ENCODE measurements at places on chromosomes 3 and 15. TPM values are rescaled to one million over a fixed set of nuclear protein-coding genes. Genes with fewer than 3 reads are reported as not detected.

DNA sequence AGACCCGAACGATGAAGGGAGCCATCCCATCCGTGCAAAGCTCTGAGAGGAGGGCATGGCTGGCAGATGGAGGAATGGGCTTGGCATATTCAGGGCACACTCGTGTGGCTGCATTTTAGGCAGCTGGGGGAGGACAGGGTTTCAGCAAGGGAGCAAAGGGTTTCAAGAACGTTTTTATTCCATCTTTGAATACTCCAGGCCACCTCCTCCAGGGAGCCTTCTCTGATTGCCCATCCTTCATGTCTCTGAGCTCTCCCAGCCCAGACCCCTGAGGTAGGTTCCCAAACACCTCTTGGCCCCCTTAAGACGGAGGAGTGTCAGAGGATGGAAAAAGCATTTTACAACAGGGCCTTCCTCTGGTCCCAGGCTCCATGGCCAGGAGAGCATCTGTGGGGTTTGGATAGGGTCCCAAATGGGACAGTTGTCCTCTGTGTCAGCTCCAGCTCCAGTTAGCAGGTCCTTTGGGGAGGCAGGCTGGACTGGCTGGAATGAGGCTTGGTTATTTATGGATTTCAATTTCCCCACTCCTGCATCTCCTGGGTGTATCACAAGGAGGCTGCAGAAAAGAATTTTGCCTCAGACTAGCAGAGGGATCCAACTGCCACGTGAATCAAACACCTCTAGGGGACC lies 17.7 kb upstream of the SLC6A1 start:
- H3K27me3 ChIP-seq: peaks cover 3% of the 10 kb centered on the region
- H3K4me1 ChIP-seq: no peaks in the 10 kb centered on the region
- no peak for DNase-seq

PLA1A gene
- total RNA-seq: 2.0 TPM

DNA sequence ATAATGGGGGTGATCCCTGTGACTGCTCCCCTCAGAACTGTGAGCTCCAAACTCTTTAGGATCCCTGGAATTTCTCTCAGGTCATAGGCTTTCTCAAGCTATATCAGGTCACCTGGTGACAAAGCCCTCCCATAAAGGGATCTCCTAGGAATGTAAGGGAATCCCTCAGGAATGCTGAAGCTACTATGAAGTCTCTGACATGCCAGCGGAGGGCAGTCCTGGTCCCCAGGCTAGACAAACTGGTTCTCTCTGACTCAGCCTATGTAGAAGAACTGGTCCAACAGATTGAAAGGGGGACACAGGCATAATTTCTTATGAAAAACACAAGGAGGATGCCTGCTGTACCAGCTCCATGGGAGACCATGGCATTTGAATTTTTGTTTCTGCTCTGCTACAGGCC lies 6.7 kb downstream of the LPCAT4 start:
- no peaks in the 10 kb centered on the region for H3K36me3 ChIP-seq
- no peak for DNase-seq
- H3K27ac ChIP-seq: no peak overlapping the region
- no peaks in the 10 kb centered on the region for H3K27me3 ChIP-seq
- H3K4me3 ChIP-seq: no peak overlapping the region
- H3K4me1 ChIP-seq: no peaks in the 10 kb centered on the region

GRIP2 gene
- total RNA-seq: 0.22 TPM

GRCh38 chr3:46361408-46362283 lies 7.7 kb downstream of the CCR2 start:
- H3K36me3 ChIP-seq: no peaks in the 10 kb centered on the region
- peaks cover 7% of the 10 kb centered on the region for H3K4me1 ChIP-seq
- DNase-seq: no peak
- H3K4me3 ChIP-seq: no peak overlapping the region
- H3K27ac ChIP-seq: no peak overlapping the region
- no peaks in the 10 kb centered on the region for H3K27me3 ChIP-seq

- no peak overlapping the region for H3K4me3 ChIP-seq
- no peaks in the 10 kb centered on the region for H3K27me3 ChIP-seq
- H3K27ac ChIP-seq: peak overlapping the region; percentile 49
- no peaks in the 10 kb centered on the region for H3K36me3 ChIP-seq
- peaks cover 8% of the 10 kb centered on the region for H3K4me1 ChIP-seq
These were observed 3.3 kb upstream of the NR2F2 start for GRCh38 chr15:96327155-96327741.

CATSPER2 gene
- total RNA-seq: 6.8 TPM

DNA sequence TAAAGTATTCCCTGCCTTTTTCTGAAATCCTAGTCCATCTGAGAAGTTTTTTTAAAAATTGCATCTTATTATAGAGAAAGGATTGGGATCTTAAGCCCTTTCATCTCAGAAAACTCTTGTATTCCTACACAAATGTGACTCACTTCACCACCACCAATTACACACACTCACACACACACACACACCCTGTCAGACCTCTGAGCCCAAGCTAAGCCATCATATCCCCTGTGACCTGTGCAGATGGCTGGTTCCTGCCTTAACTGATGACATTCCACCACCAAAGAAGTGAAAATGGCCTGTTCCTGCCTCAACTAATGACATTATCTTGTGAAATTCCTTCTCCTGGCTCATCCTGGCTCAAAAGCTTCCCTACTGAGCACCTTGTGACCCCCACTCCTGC lies 1181.9 kb downstream of the ROBO2 start:
- H3K4me3 ChIP-seq: no peak overlapping the region
- no peak overlapping the region for H3K27ac ChIP-seq
- no peak for DNase-seq
- H3K4me1 ChIP-seq: no peaks in the 10 kb centered on the region

DNA sequence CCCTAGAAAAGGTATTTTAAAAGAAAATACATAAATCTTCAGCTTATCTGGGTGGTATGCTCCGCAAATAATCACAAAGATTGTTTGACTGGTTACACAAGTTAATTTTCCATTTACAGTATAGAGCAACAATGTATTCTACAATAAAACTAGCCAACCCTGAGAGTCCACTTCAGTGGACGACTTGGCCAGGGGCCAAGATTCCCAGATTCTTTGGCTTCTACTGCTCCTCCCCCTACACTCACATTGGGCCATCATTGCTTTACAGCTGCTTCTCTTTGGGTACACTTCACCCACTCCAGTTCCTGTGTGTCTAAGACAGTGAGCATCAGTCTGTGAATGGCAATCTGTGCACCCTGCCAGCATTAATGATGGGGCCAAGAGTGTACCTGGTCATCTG lies 17.2 kb upstream of the PRICKLE2 start:
- no peaks in the 10 kb centered on the region for H3K27me3 ChIP-seq
- H3K27ac ChIP-seq: no peak overlapping the region
- H3K4me3 ChIP-seq: no peak overlapping the region

DNA sequence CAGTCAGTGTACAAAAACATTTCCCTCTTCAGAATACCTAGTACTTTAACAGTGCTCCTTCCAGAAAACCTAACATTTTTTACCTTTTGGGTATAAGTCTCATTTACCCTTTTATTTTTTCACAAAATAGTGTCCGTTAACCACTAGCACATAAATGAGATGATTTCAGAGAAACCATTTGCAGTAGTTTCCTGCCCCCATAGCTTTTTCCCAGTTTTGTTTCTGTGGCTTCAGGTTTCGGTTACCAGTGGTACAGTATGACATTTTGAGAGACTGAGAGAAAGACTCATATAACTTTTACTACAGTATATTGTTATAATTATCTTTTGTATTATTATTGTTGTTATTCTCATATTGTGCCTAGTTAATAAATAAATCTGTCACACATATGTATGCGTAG lies 6.2 kb upstream of the RBMS3 start:
- H3K4me1 ChIP-seq: no peaks in the 10 kb centered on the region
- H3K27me3 ChIP-seq: no peaks in the 10 kb centered on the region
- no peak for DNase-seq

RBP2 gene
- not detected for total RNA-seq

DNA sequence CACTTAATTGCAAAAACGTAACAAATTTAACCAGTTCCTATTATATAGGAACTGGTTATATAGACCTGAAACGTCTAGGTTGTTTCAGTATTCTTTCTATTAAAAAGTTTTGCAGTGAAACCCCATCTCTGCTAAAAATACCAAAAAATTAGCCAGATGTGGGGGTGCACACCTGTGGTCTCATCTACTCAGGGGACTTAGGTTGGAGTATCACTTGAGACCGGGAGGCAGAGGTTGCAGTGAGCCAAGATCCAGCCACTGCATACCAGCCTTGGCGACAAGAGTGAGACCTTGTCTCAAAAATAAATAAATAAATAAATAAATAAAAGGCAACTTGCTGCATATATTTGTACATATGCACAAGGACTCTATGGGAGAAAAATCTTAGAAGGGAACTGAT lies 387.0 kb downstream of the TUSC7 start:
- H3K36me3 ChIP-seq: no peaks in the 10 kb centered on the region
- no peaks in the 10 kb centered on the region for H3K4me1 ChIP-seq
- H3K27me3 ChIP-seq: no peaks in the 10 kb centered on the region
- H3K4me3 ChIP-seq: no peak overlapping the region
- no peak for DNase-seq

GRCh38 chr15:52186651-52187486 lies 4.3 kb downstream of the GNB5 start:
- no peak overlapping the region for H3K4me3 ChIP-seq
- H3K4me1 ChIP-seq: no peaks in the 10 kb centered on the region
- no peaks in the 10 kb centered on the region for H3K27me3 ChIP-seq
- H3K27ac ChIP-seq: no peak overlapping the region

GRCh38 chr15:80275961-80276360 lies 23.9 kb upstream of the CTXND1 start:
- no peaks in the 10 kb centered on the region for H3K36me3 ChIP-seq
- H3K27ac ChIP-seq: no peak overlapping the region
- no peak overlapping the region for H3K4me3 ChIP-seq
- no peaks in the 10 kb centered on the region for H3K27me3 ChIP-seq

- H3K27me3 ChIP-seq: no peaks in the 10 kb centered on the region
- H3K4me1 ChIP-seq: no peaks in the 10 kb centered on the region
- no peak for DNase-seq
- peaks cover 66% of the 10 kb centered on the region for H3K36me3 ChIP-seq
- H3K4me3 ChIP-seq: no peak overlapping the region
These were observed 9.2 kb downstream of the LZTFL1 start for GRCh38 chr3:45832699-45833098.

LPP gene
- 79.0 TPM for total RNA-seq

- H3K36me3 ChIP-seq: no peaks in the 10 kb centered on the region
- no peaks in the 10 kb centered on the region for H3K27me3 ChIP-seq
- H3K4me3 ChIP-seq: no peak overlapping the region
- no peak overlapping the region for H3K27ac ChIP-seq
- no peaks in the 10 kb centered on the region for H3K4me1 ChIP-seq
- no peak for DNase-seq
These were observed 548.6 kb upstream of the NAALADL2 start for GRCh38 chr3:174310475-174310983.

NR1D2 gene
- total RNA-seq: 108 TPM

DNA sequence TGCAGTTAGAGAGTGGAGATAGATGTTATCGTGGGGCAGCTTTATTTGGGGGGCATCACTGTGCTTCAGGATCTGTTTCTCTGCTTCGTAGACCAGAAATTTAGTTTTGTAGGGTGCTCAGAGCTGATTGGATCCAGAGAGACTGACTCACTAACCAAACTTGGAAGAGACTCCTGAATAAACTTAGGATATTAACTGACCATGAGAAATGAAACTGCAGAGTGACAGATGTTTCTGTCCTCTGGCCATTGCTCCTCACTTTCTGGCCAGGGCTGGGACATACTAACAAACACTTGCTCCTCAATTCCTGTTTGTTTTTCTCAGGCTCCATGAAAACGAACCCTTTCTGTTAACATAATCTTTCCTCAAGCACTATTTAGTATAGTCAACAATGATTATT lies 4.3 kb downstream of the ZNF592 start:
- peaks cover 23% of the 10 kb centered on the region for H3K4me1 ChIP-seq
- H3K4me3 ChIP-seq: no peak overlapping the region
- no peaks in the 10 kb centered on the region for H3K27me3 ChIP-seq
- DNase-seq: no peak

- no peak overlapping the region for H3K27ac ChIP-seq
- H3K36me3 ChIP-seq: peaks cover under 1% of the 10 kb centered on the region
- DNase-seq: no peak
- H3K4me1 ChIP-seq: peaks cover 8% of the 10 kb centered on the region
- H3K4me3 ChIP-seq: no peak overlapping the region
These were observed 77.6 kb downstream of the CCK start for GRCh38 chr3:42188376-42188775.

DNA sequence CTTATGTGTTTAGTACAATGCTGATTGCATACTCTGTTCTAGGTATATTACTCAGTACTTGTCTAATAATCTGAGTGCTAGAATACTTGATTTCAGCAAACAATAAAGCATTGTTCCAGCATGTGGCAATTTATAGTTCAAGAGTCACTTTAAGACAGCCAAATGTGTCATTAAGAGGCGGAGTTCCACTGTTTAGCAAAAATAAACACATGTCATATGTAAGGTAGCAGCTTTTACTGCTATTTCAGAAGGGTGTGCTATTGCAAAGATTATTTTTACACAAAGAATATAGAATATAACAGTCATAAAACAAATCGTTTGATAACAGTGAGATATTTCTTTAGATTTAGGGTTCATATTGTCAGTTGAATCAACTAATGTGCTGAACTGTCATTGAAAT lies 358.7 kb downstream of the TUSC7 start:
- H3K27me3 ChIP-seq: no peaks in the 10 kb centered on the region
- DNase-seq: no peak
- H3K4me3 ChIP-seq: no peak overlapping the region
- no peaks in the 10 kb centered on the region for H3K4me1 ChIP-seq
- no peaks in the 10 kb centered on the region for H3K36me3 ChIP-seq

DNA sequence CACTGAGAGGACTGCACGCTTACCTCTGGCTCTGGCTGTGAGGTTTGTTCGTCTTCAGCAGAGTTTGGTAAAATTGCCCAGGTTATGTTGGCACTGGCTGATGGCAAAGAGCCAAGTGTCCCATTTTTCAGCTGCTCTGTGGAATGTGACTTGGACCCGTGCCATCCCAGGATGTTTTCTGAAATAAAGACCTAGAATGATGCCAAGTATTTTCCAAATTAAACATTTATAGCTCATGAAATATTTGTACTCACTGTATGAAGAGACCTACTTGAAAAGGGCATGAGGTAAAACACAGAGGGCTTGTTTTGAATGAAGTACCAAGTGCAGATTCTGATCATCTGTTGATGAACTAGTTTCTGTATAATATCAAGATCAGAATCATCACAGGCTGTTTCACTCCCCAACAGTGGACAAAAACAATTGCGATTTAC lies 200.5 kb downstream of the STT3B start:
- H3K36me3 ChIP-seq: no peaks in the 10 kb centered on the region
- no peaks in the 10 kb centered on the region for H3K27me3 ChIP-seq
- H3K27ac ChIP-seq: no peak overlapping the region
- peak; percentile 90 for DNase-seq

GRCh38 chr15:79849789-79850188 lies 47.0 kb downstream of the MTHFS start:
- peaks cover 10% of the 10 kb centered on the region for H3K4me1 ChIP-seq
- H3K4me3 ChIP-seq: no peak overlapping the region
- DNase-seq: peak; percentile 86
- no peaks in the 10 kb centered on the region for H3K36me3 ChIP-seq
- H3K27ac ChIP-seq: no peak overlapping the region

SERINC4 gene
- total RNA-seq: 0.33 TPM

TLR9 gene
- not detected for total RNA-seq

TMC3 gene
- total RNA-seq: 0.33 TPM

EFCAB12 gene
- total RNA-seq: 0.67 TPM

ZIC1 gene
- not detected for total RNA-seq

Measured in thyroid gland (tissue), 4 donors.